ENCODE measurements at places on chromosomes 4 and X. TPM values are rescaled to one million over a fixed set of nuclear protein-coding genes. Genes with fewer than 3 reads are reported as not detected.

CT45A1 gene
- not detected for total RNA-seq

EDA gene
- total RNA-seq: 0.23 TPM

VCX2 gene
- not detected for total RNA-seq

ASIC5 gene
- total RNA-seq: not detected

DNAAF6 gene
- not detected for total RNA-seq

GAGE12H gene
- not detected for total RNA-seq

CDKL2 gene
- total RNA-seq: 0.88 TPM

DCAF8L2 gene
- not detected for total RNA-seq

SMIM10 gene
- total RNA-seq: 1.8 TPM

SOWAHD gene
- 0.09 TPM for total RNA-seq

CDS1 gene
- 0.05 TPM for total RNA-seq

TREX2 gene
- 1.8 TPM for total RNA-seq

Data from smooth muscle cell of the umbilical artery (primary cell).